ENCODE measurements at places on chromosomes 12 and 14.

DNA sequence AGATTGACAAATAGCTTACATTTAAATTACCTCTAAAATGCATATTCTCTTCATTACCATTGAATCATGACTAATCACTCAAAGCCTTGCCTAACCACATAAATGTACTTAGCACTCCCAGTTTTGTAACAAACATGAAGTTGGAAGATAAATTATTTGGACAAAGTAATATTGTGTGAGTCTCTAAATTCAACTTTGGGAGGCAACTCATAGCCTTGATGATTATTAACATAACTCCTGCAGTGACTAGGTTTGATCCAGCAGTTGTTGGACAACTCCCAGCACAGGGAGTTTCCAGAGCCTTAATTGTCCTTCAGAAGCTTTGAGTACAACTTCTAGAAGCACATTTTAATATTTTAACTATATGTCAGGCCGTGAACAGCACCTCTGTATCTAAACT, 153.4 kb upstream of the PDZRN4 start:
- no peak for DNase-seq

DNA sequence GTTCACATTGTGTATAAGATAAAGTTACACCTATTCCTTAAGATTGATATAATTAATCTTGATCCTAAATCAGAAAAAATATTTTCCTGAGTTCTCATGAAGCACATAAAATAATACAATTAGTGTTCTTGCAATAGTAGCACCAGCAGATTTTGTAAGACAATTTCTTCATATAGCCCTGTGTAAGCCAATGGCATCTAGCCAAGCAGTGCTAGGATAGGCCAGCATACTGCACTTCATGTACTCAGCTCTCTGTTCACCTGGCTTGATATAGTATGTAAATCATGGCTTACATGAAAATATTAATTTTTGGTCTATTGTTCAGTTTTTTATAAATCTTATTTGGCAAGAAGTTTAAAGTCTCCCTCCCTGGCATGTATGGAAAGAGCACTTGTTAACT, 1.9 kb downstream of the KLRF2 start:
- DNase-seq, result no peak

GRCh38 chr12:125981610-125982253, 916.5 kb downstream of the AACS start:
- no peak for DNase-seq

DNA sequence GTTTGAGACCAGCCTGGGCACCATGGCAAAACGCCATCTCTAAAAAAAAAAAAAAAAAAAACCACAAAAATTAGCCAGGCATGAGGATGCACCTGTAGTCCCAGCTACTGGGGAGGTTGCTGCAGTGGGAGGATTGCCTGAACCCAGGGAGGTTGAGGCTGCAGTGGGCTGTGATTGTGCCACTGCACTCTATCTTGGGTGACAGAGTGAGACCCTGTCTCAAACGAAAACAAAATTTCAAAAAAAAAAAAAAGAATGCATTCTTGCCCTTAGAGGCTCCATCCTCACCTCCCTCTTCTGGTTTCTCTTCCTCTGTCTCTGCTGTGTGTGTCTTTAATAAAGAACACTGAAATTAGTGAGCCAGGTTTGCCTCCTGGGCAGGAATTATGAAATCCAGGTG, 107.8 kb downstream of the VCPKMT start:
- DNase-seq, result no peak

DNA sequence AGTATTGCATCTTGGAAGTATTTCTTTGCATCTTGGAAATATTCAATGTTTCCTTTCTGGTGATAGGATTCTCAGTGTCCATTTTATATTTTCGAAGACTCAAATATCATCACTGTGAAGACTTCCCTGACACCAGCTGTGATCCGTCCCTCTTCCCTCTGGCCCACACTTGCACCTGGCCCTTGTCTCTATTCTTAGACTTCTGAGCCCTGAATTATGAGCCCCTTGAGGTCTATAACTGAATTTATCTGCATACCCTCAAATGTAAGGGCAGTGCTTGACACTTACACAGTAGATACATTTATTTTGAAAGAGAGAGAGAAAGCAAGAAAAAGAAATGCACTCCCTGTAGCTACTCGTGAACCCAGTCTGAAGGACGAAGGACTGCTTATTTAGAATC, 376.7 kb downstream of the ZFP36L1 start:
- DNase-seq, result no peak

DNA sequence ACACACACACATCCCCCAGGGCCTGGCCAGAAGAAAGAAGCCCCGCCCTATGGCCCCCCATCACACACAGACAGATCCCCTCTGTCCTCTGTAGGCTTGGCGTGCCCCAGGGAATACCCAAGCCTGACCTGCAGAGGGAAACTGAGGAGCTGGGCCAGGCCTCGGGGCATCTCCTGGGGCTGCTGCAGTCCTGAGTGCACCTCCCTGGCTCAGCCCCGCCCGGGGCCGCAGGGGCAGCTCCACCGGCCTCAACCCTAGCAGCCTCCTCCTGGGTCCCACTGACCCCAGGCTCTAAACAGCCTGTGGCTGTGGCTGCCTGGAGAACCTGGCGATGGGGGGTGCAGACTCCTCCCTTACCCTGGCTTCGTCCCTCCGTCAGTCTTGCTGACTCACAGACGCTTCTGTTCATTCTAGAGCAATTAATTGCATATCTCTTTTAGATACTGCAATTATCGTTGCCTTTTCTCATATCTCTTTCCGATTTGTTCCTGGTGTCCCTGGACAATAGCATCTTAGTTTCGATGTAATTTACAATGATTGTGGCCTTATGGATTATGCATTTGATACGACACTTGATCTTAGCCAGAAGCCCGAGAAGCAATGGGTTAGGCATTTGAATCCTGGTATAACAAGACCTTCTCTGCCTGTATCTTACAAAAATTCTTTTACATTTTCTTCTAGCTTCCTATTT, 45.8 kb upstream of the EIF5 start:
- DNase-seq, result no peak

DNA sequence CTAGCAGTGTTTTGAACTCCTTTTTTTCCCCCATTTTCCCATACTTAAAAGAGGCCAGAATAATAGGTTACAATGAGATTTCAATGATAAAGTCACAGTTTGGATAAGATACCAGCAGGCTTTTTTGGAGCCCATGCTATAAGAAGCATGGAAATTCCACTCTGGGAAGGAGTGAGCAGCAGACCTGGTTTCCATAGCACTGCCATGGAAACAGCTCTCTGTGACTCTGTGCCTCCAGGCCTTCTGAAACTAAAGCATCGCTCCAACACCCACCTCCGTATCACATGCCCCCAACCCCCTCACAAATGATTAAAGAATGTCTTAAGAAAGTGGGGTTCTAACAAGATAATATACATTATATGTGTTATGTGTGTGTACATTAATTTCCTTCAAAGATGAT, 165.0 kb downstream of the GRIN2B start:
- no peak for DNase-seq

DNA sequence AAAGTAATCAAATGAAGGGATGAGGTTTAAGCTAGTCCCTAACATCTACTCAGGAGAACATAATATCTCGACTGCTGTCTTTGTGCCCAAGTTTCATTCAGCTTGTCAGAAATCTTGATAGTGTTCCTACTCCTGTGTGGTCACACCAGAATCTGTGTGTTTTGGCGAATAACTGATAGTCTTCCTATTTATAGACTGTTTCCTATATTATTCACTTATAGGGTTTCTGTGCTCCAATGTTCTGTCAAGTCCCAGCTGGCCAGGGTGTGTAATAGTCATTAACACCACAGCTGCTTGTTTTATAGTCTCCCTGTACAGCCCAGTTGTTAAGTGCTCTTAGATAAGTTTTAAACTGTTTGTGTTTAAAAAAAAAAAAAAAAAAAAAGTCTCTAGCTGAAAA, 45.9 kb downstream of the GPR135 start:
- no peak for DNase-seq

- no peak for DNase-seq
Measured at GRCh38 chr12:95529693-95530225, 21.5 kb downstream of the USP44 start.

GRCh38 chr12:124727922-124728321, 135.7 kb downstream of the SCARB1 start:
- DNase-seq, result no peak

- DNase-seq, result no peak
Measured at GRCh38 chr12:124375789-124376175, 80.9 kb downstream of the RFLNA start.

DNA sequence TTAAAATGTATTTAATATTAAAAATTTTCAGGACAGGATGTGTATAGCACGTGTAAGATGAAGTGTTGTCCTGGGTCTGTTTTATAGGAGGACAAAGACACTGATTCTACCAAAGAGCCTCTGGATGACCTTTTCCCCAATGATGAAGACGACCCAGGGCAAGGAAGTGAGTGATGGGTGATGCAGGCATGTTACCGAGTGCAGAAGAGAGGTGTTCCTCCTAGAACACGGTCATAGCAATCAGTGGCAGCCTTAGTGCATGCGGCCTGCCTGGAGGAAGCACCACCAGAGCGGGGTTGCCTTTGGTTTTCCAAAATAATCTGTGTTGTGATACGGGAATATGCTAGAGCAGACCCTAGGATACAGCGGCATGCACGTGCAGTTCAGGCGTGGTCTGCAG, 33.0 kb downstream of the KLC1 start:
- DNase-seq, result no peak

DNA sequence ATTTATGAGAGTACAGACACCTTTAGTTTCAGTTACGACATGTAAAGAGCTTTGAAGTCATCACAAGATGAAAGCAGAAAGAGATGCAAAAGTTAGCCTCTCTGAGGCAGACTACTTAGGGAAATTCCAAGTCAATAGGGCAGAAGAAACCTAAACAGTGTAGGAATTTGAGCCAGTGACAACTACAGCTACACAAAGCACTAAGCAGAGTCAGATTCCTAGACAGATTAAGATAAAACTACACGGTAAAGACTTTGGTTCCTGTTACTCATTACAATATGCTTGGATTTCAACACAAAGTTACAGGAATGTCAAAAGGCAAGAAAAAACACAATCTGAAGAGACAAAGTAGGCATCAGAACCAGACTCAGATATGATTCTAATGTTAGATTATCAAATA, 1302.3 kb downstream of the FSCB start:
- no peak for DNase-seq

GRCh38 chr12:68336889-68337303, 4.7 kb upstream of the MDM1 start:
- DNase-seq, result no peak

DNA sequence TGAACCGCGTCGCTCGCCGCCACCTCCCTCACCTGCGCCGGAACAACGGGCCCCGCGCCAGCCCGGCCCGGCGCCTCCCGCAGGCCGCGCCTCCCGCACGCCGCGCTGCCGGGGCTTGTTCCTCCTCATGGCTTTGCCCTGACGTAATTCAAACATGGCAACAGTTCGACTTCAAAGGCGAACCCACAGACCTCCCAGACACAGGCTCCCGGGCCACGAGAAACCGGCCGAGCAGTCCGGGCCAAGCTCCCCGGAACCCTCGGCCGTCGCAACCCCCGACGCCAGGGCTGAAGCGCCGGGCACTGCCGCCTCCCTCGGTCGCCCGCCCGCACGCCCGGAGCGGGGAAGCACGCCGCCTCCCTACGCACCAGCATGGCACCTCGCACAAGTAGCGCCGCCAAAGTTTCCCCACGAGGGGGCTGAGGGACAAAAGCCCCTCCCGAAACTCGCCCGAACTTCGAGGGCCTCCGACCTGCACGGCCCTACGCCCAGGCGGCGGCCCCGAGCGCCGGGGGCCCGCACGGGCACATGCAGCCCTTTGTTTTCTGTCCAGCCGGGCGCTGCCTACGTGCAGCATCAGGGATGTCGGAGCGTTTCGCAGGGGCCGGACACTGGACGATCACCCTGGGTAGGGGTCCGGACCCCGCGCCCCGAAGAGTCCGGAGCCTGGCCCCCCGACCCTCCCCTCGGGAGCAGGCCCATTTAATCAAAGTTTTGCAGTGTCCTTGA, 1.7 kb downstream of the SINHCAF start:
- peak; percentile 40 for DNase-seq

- no peak for DNase-seq
Measured at GRCh38 chr14:65371784-65372183, 40.7 kb upstream of the FUT8 start.

- DNase-seq, result no peak
Measured at GRCh38 chr14:22791301-22791700, 23.9 kb downstream of the SLC7A7 start.

DNA sequence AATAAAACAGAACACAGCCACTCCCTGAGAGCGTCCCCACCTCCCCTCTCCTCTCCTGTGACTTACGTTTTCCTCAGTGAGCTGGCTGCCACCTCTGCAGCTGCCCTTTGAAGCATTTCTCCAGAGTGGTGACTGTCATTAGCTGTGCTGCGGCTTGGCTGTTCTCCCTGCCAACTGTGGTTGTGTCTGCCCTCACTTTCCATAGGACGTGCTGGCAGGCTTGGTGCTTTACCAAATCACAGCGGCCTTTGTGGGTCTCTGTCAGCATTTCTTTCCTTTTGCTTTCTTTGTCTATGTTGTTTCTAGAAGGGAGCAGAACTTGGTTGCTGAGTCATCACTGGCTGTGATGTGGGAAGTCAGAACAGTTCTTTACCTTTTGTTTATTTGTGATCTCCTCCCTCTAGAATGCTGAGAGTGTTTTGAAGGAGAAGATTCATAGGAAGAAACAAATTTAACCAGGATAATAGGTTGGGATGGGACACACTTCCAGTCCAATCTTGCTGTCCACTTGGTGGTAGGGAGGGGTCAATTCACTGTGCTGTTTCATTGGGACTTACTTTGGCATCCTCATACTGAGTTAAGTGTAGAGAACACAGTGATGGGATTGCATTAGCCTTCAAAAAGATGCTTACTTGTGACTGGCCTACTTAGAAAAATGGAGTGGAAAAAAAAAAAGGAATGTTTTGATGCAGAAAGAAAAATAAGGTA, 88.2 kb downstream of the TMX1 start:
- DNase-seq, result no peak

DNA sequence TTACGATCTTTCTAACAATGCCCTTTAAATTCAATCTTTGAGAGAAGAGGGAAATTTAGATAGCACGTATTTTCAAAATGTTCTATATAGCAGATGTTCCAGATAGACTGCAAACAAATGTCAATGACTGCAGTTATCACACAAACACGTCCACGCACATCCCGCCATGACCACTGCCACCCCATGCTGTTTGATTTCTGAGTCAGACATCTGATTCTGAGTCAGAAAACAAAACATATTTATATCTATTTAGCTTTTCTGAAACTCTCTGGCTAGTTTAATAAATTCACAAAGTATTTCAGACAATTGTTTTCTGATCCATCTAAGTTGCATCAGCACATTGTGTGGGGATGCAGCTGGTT, 105.9 kb upstream of the BCAT1 start:
- no peak for DNase-seq

DNA sequence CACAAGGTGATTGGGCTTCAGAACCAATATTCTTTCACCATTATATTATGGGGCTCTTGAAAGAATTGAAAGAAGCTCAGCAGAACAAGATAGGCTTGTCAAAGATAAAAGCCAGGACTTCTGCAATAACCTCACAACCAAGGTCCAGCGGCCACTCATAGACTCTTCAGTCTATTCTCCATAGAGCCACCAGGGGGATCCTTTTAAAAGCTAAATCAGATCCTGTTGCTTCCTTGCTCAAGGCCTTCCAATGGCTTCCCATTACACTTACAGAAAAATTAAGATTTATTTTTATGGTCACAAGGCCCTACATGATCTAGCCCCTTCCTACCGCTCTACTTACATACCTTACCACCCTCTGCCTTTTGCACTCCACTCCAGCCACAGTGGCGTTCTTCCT, 169.6 kb downstream of the C12orf42 start:
- no peak for DNase-seq

All from activated CD8-positive, alpha-beta memory T cell treated with anti-CD3 and anti-CD28 coated beads for 1 hour (primary cell).